ENCODE measurements at places on chromosomes 13 and 19. TPM values are rescaled to one million over a fixed set of nuclear protein-coding genes. Genes with fewer than 3 reads are reported as not detected.

Gene ZNF223
- polyA plus RNA-seq = 11.8 TPM

Gene PSPN
- polyA plus RNA-seq = 3.7 TPM

Gene DMKN
- 18.1 TPM for polyA plus RNA-seq

- DNase-seq = peak; percentile 87
Measured at GRCh38 chr13:80979035-80979641, 638.2 kb upstream of the SPRY2 start.

DNA sequence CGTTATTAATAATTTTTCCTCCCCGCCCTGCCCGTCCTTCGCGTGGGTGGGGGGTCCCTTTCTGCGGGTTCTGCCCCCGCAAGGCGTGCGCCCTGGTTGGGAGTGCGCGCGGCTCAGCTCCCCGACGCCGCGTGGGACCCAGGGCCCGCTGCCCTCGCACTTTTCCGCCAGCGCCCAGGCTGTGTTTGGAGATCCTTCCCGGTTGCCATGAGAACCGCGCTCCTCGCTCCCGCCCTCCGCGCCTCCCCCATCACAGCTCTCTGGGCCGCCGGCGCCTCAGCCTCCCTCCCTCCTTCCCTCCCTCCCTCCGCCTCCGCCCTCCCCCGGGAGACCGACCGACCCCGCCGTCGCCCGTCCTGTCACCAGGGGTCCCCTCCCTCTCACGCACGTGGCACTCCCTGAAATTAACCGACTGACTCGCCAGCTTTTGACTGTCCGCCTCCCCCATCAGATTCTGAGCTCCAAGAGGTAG lies 2.4 kb upstream of the SSBP4 start:
- DNase-seq = no peak

DNA sequence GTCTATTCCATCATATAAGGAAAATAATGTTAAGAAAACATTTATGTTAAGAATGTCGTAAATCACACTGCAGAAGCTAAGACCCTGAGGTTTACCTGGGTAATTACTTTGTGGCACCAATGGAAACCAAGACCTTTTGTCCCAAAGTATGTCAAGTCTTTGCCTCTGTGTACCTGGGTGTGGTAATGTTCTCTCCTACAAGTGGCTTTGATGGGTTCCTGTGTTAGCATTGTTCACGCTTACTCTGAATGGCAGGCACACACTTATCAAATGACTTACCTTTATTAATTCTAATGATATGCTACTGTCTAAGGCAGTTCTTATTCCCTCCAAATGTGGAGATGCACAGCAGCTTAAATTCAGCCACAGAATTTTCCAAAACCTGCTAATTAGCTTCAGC lies 206.1 kb downstream of the KCTD12 start:
- DNase-seq = no peak

DNA sequence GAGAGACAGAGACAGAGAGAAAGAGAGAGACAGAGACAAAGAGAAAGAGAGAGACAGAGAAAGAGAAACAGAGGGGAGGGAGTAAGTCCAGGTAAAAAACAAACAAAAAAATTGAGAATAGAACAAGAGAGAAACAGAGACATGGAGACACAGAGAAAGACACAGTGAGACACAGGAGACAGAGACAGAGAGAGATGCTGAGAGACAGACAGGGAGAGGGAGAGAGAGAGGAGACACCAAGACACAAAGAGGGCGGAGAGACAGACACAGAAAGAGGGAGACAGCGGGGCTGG lies 5.8 kb upstream of the PROZ start:
- DNase-seq = no peak

All from spinal cord (tissue), 10 donors.